ENCODE measurements at places on chromosomes 5 and 9. TPM values are rescaled to one million over a fixed set of nuclear protein-coding genes. Genes with fewer than 3 reads are reported as not detected.

MVB12B gene
- total RNA-seq: 20.7 TPM

LHX6 gene
- total RNA-seq: 3.2 TPM

IL5 gene
- total RNA-seq: not detected

OR1J2 gene
- not detected for total RNA-seq

CDH18 gene
- 2.4 TPM for total RNA-seq

- no peaks in the 10 kb centered on the region for H3K36me3 ChIP-seq
- DNase-seq: peak; percentile 95
- no peaks in the 10 kb centered on the region for H3K4me1 ChIP-seq
- H3K4me3 ChIP-seq: no peak overlapping the region
- H3K27ac ChIP-seq: no peak overlapping the region
- H3K27me3 ChIP-seq: no peaks in the 10 kb centered on the region
Measured at GRCh38 chr5:174419540-174420132, 304.7 kb upstream of the MSX2 start.

GRCh38 chr5:59503220-59503619 lies 390.3 kb downstream of the PDE4D start:
- H3K27ac ChIP-seq: no peak overlapping the region
- DNase-seq: no peak
- no peaks in the 10 kb centered on the region for H3K27me3 ChIP-seq
- H3K4me3 ChIP-seq: no peak overlapping the region
- no peaks in the 10 kb centered on the region for H3K36me3 ChIP-seq
- H3K4me1 ChIP-seq: no peaks in the 10 kb centered on the region

- H3K27ac ChIP-seq: no peak overlapping the region
- no peak overlapping the region for H3K4me3 ChIP-seq
- no peaks in the 10 kb centered on the region for H3K4me1 ChIP-seq
- H3K36me3 ChIP-seq: no peaks in the 10 kb centered on the region
- no peak for DNase-seq
Measured at GRCh38 chr5:169577951-169578350, 5.6 kb upstream of the SPDL1 start.

- no peaks in the 10 kb centered on the region for H3K36me3 ChIP-seq
- H3K27me3 ChIP-seq: no peaks in the 10 kb centered on the region
- H3K27ac ChIP-seq: no peak overlapping the region
- no peak overlapping the region for H3K4me3 ChIP-seq
- peak; percentile 52 for DNase-seq
Measured at GRCh38 chr5:112186401-112186990, 232.6 kb downstream of the EPB41L4A start.
